ENCODE measurements at places on chromosomes 13 and 19. TPM values are rescaled to one million over a fixed set of nuclear protein-coding genes. Genes with fewer than 3 reads are reported as not detected.

The RDH8 gene
- total RNA-seq: not detected

The LYL1 gene
- 0.44 TPM for total RNA-seq

The ZNF626 gene
- total RNA-seq: 5.6 TPM

The GRIK5 gene
- not detected for total RNA-seq
